ENCODE measurements at places on chromosomes 12 and 14. TPM values are rescaled to one million over a fixed set of nuclear protein-coding genes. Genes with fewer than 3 reads are reported as not detected.
A peak's percentile ranks its signal among the peaks of the same experiment; 100 is the strongest.

- no peak for DNase-seq
Measured at GRCh38 chr14:29716150-29716549, 211.5 kb downstream of the PRKD1 start.

DNA sequence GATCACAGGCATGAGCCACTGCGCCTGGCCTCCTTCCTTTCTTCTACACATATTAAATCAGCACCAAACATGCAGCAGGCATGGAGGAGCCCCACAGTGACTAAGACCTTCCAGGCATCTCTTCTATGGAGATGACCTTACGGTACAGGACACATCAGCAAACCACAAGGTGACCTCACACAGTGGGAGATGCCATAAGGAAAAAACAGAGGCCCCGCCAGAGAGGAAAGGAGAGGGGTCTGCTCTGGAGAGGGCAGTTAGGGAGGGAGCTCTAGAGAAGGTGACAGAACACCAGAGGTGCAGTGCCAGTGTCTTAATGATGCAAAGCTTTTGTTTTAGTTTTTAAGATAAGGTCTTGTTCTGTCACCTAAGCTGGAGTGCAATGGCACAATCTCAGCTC lies 81.1 kb upstream of the ESRRB start:
- DNase-seq = no peak

- DNase-seq = no peak
Measured at GRCh38 chr14:26765768-26766520, 168.1 kb upstream of the NOVA1 start.

DNA sequence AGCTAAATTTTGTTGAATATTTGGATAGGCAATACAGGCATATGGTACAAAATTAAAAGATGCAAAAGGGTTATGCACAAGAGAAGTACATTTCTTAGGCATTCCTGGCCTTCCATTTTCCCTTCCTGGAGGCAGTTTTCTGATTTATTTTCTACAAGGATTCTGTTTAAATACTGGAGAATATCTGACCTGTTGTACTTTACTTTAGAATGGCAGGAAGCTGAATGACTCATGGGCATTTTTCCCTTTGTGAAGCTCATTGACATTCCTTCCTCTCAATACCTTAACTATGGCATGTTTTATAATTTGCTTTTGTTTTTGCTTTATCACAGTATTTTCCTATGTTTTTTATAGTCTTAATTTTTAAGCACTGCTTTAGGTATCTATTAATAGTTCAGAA lies 62.7 kb downstream of the RCOR1 start:
- no peak for DNase-seq

GRCh38 chr12:6440391-6440790 lies 4.4 kb upstream of the CD27 start:
- no peak for DNase-seq

DNA sequence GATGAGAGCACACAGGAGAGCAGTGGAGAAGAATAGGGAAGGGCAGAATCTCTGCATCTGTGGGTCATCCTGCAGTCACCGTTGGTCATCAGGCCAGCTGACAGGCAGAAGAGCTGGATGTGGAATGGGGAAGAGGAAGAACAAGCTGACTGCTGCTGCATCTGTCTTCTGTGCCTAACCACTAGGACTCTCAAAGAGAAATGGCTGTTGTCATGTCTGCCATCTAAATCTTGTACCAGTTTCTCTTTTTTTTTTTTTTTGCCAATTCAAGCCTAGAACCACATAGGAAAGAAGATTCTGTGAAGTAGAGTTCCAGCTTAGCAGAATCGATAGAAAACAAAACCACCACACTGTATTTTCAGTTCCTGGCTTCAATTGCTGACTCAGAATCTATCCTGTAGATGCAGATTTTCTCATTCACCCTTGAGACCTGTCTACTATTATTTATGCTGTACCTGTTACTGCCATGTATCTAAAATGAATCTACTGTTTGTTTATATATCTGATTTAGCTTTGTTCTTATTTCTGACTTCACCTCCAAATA lies 421.9 kb upstream of the PRICKLE1 start:
- no peak for DNase-seq

DNA sequence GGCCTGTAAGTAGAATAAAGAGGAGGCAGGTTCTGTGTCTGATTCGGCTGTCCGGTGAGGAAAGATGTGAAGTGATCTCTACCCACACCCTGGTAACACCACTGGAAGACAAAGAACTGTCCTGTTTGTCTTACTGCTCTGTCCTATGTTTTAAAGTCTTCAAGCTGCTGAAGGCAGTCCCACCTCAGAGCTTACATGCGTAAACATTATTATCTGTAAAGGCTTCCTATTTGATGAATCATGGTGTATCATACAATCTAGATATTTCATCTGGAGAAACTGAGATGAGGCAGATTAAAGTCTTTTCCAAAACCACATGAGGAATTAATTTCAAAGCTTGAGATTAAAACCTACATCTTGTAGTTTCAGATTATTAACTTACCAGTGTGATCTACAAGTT lies 427.6 kb downstream of the ZFP36L1 start:
- no peak for DNase-seq

GRCh38 chr12:29053567-29053966 lies 95.5 kb upstream of the FAR2 start:
- DNase-seq = no peak

DNA sequence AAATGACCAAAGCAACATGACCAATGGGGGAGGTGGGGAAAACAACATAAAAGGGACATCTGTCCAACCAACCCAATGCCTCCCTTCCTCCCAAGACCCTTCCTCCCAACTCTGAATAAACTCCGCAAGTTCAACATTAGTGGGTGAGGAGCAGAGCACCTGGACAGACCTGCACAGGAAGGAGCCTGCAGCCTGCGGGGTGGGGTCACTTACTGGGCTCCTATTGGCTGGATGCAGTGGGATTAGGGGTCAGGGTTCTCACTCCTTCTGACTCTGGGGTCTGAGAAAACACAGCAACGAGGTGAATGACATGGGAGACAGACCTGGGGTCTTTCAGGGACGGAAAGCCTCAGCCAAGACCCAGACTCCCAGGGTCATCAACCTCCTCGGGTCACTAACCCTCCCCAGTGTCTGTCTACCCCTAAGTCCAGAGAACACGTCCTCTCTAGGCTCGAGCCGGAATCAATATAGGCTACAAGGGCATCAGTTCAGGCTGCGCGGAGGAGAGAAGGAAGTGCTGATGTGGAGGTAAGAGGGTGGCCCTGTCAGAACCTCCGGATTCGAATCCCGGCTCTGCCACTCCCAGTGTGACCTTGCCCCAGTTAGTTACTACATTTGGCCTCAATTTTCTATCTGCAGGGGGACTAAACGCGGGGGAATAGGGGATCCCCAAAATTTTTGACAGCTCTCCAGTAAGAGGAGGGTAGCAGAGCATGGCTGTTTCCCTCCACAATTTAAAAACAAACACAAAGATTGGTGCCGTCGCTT lies 860 bp downstream of the NDRG2 start:
- DNase-seq = no peak

DNA sequence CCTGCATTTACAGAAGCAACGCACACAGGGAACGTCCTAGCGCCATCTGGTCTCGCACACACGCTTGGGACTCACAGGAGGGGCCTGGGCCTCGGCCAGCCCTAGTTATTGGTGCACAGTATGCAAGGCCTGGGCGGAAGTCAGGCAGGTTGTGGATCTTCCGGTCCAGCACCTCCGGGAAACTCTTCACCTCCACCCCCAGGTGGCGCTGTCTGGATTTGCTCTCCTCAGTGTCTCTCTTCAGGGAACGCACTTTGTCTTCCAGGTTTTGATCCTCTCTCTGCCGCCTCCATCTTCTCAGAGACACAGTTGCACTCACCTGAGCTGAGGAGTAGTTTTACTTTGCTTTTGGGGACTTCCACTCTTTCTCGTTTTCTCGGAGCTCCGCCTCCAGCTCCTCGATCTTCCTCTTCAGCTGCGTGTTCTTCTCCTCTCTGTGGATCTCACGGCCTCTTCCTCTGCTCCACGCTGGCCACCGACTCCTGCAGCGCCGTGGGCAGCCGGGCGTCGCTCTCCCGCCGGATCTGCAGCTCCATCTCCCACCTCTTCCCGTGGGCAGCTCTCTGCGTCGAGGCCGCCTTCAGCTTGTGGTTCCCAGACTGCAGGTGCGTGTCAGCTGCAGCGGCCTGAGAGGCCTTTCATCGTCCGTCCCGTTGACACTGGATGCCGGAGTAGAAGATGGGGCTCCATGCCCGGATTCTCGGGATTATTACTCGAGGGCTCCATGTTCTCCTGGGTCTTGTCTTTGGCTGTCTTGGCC lies 933.8 kb downstream of the TMEM121 start:
- DNase-seq = peak; percentile 52

DNA sequence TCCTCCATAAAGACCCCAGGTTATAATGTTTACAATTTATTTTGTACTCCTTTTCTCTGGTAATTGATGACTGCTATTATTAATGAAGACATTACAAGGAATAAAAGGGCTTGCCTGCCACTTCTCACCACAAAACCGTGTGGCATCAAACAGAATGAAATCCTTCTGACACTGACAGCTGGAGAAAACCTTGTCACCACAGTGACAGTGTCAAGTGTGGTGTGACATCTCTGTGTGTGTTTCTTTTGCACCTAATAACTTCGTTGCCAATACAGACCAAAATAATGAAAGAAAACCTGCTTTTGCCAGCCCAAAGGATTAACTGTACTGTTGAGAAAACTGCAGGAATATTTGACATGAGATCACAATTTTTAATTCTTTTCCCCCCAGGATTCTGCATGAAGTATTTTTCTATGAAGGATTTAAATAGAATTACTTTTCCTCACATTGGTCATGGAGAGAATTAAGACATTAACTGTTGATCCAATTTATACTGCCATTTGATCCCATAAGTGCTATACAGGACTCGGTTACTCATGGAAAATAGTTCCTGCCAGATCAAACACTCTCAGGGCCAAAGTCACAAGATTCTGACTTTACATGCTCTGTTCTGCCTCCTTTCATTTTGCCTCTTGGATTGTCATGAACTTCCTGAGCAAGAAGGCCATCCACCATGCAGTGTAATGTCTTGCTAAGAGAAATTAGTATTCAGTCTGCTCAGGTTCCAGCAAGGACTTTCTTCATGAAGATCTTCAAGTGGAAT lies 60.4 kb upstream of the IFNG-AS1 start:
- DNase-seq = no peak

DNA sequence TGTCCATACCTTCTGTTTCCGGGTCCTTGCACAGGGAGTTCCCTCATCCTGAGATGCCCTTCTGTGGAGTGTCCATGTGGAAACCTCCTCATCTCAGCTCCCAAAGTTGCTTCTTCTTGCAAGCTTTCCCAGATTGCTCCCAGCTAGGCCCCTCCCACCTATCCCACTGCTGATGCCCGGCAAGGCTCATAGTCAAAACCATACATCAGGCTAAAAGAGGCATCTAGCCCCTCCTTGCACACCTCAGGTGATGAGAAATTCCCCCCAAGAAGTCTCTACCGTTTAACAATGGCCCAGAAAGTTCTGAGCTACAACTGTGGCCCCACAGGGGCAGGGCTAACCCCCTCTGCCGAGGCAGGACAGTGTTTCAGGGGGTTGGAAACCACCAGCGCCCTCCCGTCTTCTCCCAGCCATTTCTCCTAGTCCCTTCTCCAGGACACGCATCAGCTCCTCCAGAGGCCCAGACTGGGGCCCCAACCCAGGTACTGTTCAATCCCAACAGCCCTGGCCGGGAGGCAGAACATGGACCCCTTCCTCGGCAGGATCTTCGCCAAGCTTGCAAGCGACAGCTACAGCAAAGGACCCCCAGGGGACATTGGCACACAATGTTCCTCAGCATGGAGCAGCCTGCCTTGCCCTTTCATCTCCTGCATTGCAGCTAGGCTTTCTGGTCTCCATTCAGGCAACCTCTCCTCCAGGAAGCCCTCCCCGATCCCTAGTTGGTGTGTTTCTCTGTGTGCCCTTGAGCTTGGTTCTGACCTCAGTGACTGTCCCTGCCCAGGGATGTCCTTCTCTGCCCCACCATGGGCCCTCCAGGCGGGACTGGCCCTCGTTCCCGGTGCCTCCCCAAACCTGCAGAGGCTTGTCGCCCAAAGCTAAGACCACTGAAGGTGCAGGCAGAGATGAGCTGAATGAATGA lies 4.5 kb upstream of the BEGAIN start:
- no peak for DNase-seq

GRCh38 chr14:65255029-65255545 lies 152.8 kb upstream of the MAX start:
- DNase-seq = no peak

DNA sequence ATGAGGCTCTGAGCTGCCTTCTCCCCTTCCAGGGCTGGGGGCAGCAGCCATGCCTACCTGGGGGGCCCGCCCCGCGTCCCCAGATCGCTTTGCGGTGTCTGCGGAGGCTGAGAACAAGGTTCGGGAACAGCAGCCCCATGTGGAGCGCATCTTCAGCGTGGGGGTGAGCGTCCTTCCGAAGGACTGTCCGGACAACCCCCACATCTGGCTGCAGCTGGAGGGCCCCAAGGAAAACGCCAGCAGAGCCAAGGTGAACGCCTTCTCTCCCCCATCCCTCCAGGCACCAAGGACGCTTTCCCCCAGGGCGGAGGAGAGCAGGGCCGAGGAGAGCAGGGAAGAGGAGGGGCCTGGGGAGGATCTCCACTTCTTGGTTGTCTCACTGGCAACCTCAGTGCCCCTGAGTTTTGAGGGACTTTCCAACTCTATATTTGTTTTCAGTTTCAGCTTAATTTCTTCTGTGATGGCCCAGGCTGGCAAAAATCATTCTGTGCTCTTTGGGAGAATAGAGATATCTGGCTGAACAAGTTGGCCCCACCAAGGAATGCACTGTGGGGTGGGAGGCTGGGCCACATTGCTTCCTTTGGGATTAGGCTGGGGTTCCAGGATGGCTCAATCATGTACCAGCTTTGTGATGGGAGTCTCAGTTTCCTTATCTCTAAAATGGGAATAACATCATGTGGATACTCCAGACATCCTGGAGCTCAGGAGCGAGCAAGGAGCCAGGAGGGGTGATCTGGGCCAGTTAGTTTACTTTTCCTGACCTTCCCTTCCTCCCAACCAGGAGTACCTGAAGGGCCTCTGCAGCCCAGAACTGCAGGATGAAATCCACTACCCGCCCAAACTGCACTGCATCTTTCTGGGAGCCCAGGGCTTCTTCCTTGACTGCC lies 1.2 kb downstream of the KHNYN start:
- DNase-seq = peak; percentile 74

DNA sequence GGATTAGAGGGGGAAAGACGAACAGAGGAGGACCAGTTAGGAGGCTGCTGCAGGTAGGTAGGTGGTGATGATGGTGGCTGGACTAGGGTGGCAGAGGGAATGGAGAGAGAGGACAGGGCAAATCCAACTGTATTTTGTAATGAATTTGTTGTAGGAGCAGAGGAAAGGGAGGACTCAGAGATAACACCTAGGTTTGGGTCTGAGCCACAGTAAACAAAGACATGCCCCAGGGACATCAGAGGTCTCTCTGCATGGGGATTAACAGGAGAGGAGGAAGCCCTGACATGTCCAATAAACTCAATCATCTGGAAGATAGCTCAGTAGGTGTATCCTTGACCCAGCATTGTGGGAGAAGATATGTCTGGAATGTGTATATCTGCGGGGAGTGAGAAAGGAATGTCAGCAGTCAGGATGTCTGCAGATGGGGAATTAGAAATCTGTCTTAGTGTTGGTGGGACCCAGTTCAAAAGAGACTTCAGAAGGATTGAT lies 4.7 kb upstream of the SLC48A1 start:
- no peak for DNase-seq

The SMOC1 gene
- not detected for total RNA-seq

The ZNF140 gene
- total RNA-seq = 17.0 TPM

The HOXC6 gene
- not detected for total RNA-seq

The KLRK1 gene
- total RNA-seq = 112 TPM

The COX6A1 gene
- total RNA-seq = 449 TPM

The CTSG gene
- not detected for total RNA-seq

The PCED1B gene
- 117 TPM for total RNA-seq

The LRTM2 gene
- total RNA-seq = not detected

The GALNT8 gene
- not detected for total RNA-seq

The OR4N2 gene
- total RNA-seq = not detected

The RBMS2 gene
- total RNA-seq = 4.4 TPM

The LMNTD1 gene
- not detected for total RNA-seq
